ENCODE measurements at places on chromosomes 2 and 18. TPM values are rescaled to one million over a fixed set of nuclear protein-coding genes. Genes with fewer than 3 reads are reported as not detected.

GRCh38 chr2:177015356-177015923 lies 197.2 kb upstream of the HNRNPA3 start:
- DNase-seq: no peak

DNA sequence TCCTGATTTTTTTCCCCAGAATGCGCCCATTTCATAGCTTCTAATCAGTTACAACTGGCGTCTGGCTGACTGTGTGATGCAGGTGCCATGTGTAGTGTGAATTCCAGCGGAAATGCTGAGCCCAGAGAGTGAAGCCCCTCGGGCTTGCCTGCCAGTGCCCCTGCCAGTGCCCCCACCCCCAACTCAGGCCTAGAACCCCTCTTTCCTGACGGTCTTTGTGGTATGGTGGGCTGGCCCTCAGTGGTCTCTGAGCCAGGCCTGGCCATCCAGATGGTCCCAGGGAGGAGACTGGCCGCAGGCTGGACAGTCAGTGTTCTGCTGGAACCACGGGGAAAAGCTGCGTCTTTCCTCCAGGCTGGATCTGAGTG lies 3.1 kb downstream of the RAMP1 start:
- no peak for DNase-seq

DNA sequence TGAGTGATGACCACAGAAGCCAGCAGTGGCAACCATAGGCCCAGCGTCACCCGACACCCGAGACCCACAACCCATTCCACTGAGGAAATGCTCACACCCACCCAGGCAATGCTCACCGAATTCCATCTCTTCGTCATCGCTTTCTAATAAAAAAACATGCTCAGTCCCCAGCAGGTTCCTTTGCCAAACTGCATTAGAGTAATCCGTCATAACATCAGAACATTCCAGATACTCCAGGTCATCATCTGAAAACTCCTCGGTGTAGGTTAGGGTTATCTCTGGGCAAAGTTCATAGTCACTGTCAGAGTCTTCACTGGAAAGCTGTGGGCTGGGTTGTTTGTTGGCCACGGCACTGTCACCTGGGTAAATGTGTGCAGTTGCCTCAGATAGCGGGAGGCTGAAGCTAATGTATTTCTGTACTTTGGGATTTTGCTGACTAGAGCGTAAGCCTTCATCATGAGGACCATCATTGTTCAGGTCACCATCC lies 49.3 kb downstream of the ALPK2 start:
- DNase-seq: no peak

Gene PRKAG3
- not detected for total RNA-seq

- DNase-seq: no peak
Measured at GRCh38 chr2:205982776-205983327, 103.1 kb downstream of the INO80D start.

DNA sequence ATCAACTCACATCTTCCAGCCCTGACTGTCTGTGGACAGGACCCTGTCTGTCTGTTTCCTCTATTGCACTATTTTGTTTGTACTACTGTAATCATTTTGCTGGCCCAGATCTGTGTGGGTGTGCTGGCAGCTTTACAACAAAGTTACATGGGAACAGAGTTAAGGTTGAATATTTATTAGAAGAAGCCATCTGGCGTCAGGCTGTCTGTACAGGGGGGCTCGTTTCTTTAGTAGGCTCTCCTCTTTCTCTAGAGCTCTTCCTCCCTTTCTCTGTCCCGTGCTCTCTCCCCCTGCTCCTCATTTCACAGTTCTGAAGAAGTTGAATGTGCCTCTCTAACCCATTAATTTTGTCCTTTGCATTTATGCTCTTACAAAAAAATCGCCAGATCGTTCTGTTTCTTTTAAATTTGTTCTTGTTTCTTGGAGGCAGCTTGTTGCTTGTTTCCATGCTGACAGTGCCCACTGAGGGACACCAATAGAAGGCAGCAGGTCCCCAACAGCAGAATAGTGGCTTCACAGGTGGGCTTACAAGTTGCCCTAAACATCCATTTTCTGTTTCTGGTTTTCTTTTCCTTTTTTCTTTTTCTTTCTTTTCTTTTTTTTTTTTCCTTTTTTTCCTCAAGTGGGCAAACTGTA lies 315.2 kb upstream of the ZEB2 start:
- DNase-seq: no peak

- DNase-seq: no peak
Measured at GRCh38 chr18:10040287-10041011, 126.6 kb downstream of the VAPA start.

DNA sequence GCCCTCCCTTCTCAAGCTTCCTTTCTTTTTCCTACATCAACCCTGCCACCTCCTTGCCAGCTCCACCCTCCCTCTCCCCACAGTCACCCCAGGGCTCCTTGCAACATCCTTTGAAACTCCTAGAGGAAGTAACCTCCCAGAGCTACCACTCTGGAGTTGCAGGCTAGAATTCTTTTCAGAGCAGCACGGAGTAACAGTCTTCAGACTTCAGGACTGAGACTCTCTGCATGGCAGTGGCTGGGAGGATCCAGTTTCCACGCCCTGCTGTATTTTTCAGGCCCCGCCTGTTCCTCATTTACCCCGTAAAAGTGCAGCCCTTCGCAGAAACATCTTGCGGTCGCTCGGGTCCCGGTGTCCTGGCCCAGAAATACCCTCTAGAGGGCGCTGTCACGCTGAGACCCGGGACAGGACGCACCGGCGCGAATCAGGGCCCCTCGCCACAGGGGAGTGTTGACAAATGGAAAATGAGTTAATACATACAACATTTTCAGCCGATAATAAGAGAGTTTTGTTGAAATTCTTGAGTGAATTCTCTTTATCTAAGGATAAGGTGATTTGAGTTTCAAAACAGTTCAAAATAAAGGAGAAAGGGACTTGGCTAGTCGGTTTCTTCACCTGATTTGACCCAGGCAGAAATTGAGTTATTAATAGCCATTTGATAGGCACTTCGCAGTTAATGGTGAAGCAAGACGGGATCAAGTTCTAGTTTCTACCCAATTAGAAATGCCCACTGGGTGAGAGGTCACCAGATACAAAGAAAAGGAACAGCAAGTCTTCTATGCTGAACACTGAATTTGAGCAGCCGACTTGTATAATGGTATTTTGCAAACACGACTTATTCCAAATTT lies 18.5 kb upstream of the NTSR2 start:
- peak; percentile 68 for DNase-seq

Gene REG3A
- total RNA-seq: 0.45 TPM

Gene C2orf15
- 11.3 TPM for total RNA-seq

GRCh38 chr18:32438173-32438572 lies 32.5 kb downstream of the GAREM1 start:
- no peak for DNase-seq

Gene SNRNP27
- 49.7 TPM for total RNA-seq

Gene DYNAP
- not detected for total RNA-seq

- no peak for DNase-seq
Measured at GRCh38 chr18:36323421-36323820, 25.9 kb downstream of the FHOD3 start.

Measured in Caco-2 (cell line).